Activated naive CD4-positive, alpha-beta T cell treated with anti-CD3 and anti-CD28 coated beads for 36 hours (primary cell): ENCODE measurements at places on chromosomes 2 and 18. TPM values are rescaled to one million over a fixed set of nuclear protein-coding genes. Genes with fewer than 3 reads are reported as not detected.

DNA sequence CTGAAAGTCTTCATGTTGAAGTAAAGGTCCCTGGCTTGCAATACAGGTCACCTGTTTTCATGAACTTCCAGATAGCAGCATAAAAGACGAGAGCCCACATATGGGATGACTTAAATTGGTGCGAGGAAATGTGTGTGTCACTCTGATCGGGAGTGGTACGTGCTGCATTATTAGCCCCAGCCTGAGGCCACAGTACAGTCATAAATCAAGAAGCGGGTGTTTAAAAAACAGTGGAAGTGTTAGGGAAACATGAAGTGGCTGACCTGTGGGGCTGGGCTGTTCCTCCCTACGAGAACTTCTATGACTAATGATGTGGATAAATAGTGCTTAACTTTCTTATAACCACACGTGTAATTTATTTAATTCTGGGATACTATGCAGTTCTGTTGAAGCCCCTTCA is 24.4 kb downstream of the RDH14 start:
- H3K27me3 ChIP-seq: peaks cover 4% of the 10 kb centered on the region
- peaks cover 2% of the 10 kb centered on the region for H3K4me1 ChIP-seq
- no peak overlapping the region for H3K4me3 ChIP-seq
- H3K36me3 ChIP-seq: peaks cover 2% of the 10 kb centered on the region

GRCh38 chr2:23366720-23367119 is 18.3 kb upstream of the KLHL29 start:
- no peak for DNase-seq
- no peak overlapping the region for H3K27ac ChIP-seq
- peaks cover 2% of the 10 kb centered on the region for H3K4me1 ChIP-seq
- no peak overlapping the region for H3K4me3 ChIP-seq
- H3K27me3 ChIP-seq: peaks cover 20% of the 10 kb centered on the region

- no peaks in the 10 kb centered on the region for H3K27me3 ChIP-seq
- H3K27ac ChIP-seq: no peak overlapping the region
- no peak for DNase-seq
- no peaks in the 10 kb centered on the region for H3K4me1 ChIP-seq
- no peaks in the 10 kb centered on the region for H3K36me3 ChIP-seq
Measured at GRCh38 chr2:164589522-164589921, 31.8 kb downstream of the GRB14 start.

DNA sequence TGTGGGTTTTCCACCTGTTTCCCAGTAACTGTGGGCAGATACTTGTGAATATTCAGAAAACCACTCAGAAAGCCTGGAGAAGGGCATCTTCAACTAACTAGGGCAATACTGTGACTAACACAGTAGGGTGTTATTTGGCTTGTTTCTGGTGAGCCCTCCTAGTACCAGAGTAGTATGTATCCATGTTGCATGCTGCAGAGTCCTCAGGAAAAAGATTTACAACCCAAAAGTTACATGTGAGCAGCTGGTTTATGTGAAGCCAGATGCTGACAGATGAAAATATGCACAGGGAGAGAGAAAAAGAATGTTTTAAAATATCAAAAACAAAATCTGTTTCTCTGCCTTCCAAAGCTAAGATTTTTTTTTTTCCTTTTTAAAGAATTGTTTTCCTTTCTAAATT is 333.2 kb upstream of the UBE2E3 start:
- no peak overlapping the region for H3K27ac ChIP-seq
- DNase-seq: no peak
- H3K27me3 ChIP-seq: no peaks in the 10 kb centered on the region
- no peaks in the 10 kb centered on the region for H3K4me1 ChIP-seq

- DNase-seq: no peak
- no peak overlapping the region for H3K27ac ChIP-seq
- no peak overlapping the region for H3K4me3 ChIP-seq
- H3K27me3 ChIP-seq: peaks cover 22% of the 10 kb centered on the region
Measured at GRCh38 chr2:131369954-131370353, 6.0 kb upstream of the RAB6D start.

- H3K27ac ChIP-seq: no peak overlapping the region
- H3K27me3 ChIP-seq: no peaks in the 10 kb centered on the region
- DNase-seq: no peak
Measured at GRCh38 chr2:160590664-160591063, 97.1 kb upstream of the RBMS1 start.

- H3K27ac ChIP-seq: no peak overlapping the region
- H3K27me3 ChIP-seq: no peaks in the 10 kb centered on the region
- peaks cover 86% of the 10 kb centered on the region for H3K36me3 ChIP-seq
- no peaks in the 10 kb centered on the region for H3K4me1 ChIP-seq
Measured at GRCh38 chr18:79733135-79733701, 53.6 kb downstream of the CTDP1 start.

GRCh38 chr2:136361521-136361920 is 243.6 kb upstream of the CXCR4 start:
- H3K27me3 ChIP-seq: peaks cover 4% of the 10 kb centered on the region
- DNase-seq: peak; percentile 46
- peaks cover 51% of the 10 kb centered on the region for H3K4me1 ChIP-seq
- no peak overlapping the region for H3K4me3 ChIP-seq

GRCh38 chr2:239966853-239967552 is 58.1 kb downstream of the NDUFA10 start:
- H3K4me3 ChIP-seq: no peak overlapping the region
- no peaks in the 10 kb centered on the region for H3K4me1 ChIP-seq
- H3K36me3 ChIP-seq: peaks cover 53% of the 10 kb centered on the region
- H3K27me3 ChIP-seq: no peaks in the 10 kb centered on the region

DNA sequence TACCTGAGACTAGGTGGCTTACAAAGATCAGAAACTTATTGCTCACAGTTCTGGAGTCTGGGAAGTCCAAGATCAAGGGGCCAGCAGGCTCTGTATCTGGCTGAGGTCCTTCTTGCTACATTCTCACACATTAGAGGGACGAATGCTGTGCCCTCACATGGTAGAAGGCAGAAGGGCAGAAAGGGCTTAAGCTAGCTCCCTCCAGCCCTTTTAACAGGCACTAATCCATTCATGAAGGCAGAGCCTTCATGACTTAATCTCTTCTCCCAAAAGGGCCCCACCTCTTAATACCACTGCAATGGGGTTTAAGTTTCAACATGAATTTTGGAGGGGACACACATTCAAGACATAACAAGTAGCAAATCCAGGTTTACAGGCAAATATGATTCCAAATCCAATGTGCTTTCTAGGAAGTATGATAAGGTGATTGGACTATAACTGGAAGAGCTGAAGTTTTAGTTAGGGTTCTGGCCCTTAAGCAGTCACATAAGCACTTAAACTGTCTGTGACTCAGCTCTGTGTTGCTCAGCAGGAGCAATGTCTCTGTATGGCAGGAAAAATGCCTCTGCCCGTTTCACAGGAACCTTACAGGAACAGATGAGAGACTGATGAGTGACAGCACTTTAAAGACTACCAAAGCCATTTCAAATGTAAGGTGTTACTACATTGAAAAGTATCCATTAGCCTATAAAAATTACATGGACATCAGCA is 119.6 kb upstream of the PTPRM start:
- no peak overlapping the region for H3K27ac ChIP-seq
- no peaks in the 10 kb centered on the region for H3K36me3 ChIP-seq
- H3K27me3 ChIP-seq: no peaks in the 10 kb centered on the region
- no peak overlapping the region for H3K4me3 ChIP-seq
- H3K4me1 ChIP-seq: no peaks in the 10 kb centered on the region
- no peak for DNase-seq

- no peaks in the 10 kb centered on the region for H3K36me3 ChIP-seq
- H3K4me3 ChIP-seq: no peak overlapping the region
- H3K4me1 ChIP-seq: no peaks in the 10 kb centered on the region
- H3K27ac ChIP-seq: no peak overlapping the region
- no peak for DNase-seq
Measured at GRCh38 chr2:220744861-220745260, 827.2 kb downstream of the EPHA4 start.

- DNase-seq: no peak
- peak overlapping the region; percentile 98 for H3K4me3 ChIP-seq
- H3K4me1 ChIP-seq: peaks cover 53% of the 10 kb centered on the region
- H3K27me3 ChIP-seq: no peaks in the 10 kb centered on the region
- H3K27ac ChIP-seq: peak overlapping the region; percentile 57
Measured at GRCh38 chr18:63315131-63315662, 4.4 kb downstream of the BCL2 start.

DNA sequence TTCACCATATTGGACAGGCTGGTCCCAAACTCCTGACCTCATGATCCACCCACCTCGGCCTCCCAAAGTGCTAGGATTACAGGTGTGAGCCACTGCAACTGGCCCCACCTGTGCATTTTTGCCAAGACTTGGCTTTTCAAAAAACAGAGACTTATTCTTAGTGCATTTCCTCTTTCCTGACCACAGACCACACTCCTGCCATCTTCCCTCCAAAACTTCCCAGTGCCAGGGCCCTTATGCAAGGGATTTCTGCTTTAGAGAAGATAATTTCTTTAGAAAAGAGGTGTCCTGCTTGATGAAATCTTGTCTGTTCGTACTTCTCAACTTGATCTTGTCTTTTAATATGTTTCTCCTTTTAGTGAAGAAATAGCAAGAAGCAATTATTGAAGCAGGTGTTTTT is 98.8 kb upstream of the ZNF516 start:
- no peak for DNase-seq
- H3K36me3 ChIP-seq: no peaks in the 10 kb centered on the region
- no peak overlapping the region for H3K27ac ChIP-seq
- peaks cover 41% of the 10 kb centered on the region for H3K27me3 ChIP-seq
- H3K4me1 ChIP-seq: peaks cover 3% of the 10 kb centered on the region
- no peak overlapping the region for H3K4me3 ChIP-seq

DNA sequence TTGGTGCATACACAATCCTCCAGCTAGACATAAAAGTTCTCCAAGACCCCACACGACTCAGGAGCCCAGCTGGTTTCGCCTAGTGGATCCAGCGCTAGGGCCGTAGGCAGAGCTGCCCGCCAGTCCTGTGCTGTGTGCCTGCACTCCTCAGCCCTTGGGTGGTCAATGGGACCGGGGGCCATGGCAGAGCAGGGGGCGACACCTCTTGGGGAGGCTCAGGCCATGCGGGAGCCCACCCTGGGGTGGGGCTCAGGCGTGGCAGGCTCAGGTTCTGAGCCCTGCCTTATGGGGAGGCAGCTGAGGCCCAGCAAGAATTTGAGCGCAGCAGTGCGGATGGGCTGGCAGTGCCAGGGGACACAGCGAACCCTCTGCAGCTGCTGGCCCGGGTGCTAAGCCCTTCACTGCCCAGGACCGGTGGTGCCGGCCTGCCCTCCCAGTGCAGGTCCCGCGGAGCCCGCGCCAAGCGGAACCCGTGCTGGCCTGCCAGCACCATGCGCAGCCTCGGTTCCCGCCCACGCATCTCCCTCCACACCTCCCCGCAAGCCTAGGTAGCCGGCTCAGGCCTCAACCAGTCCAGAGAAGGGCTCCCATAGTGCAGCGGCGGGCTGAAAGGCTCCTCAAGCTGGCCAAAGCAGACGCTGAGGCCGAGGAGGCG is 1566.6 kb upstream of the SLC39A10 start:
- no peaks in the 10 kb centered on the region for H3K27me3 ChIP-seq
- DNase-seq: no peak
- H3K4me3 ChIP-seq: no peak overlapping the region
- no peaks in the 10 kb centered on the region for H3K36me3 ChIP-seq
- H3K4me1 ChIP-seq: no peaks in the 10 kb centered on the region

- no peak overlapping the region for H3K4me3 ChIP-seq
- H3K4me1 ChIP-seq: no peaks in the 10 kb centered on the region
- no peak for DNase-seq
- H3K27ac ChIP-seq: no peak overlapping the region
Measured at GRCh38 chr2:65846989-65847678, 414.7 kb upstream of the SPRED2 start.

- DNase-seq: no peak
- peaks cover 1% of the 10 kb centered on the region for H3K4me1 ChIP-seq
- no peak overlapping the region for H3K27ac ChIP-seq
- no peaks in the 10 kb centered on the region for H3K27me3 ChIP-seq
- no peak overlapping the region for H3K4me3 ChIP-seq
Measured at GRCh38 chr2:169510496-169510895, 994 bp downstream of the KLHL41 start.

GRCh38 chr2:203959672-203960071 is 23.1 kb downstream of the ICOS start:
- peaks cover 49% of the 10 kb centered on the region for H3K4me1 ChIP-seq
- no peaks in the 10 kb centered on the region for H3K27me3 ChIP-seq
- DNase-seq: no peak
- H3K27ac ChIP-seq: peak overlapping the region; percentile 24
- H3K36me3 ChIP-seq: peaks cover 59% of the 10 kb centered on the region

GRCh38 chr2:54543733-54544396 is 87.7 kb downstream of the SPTBN1 start:
- no peak overlapping the region for H3K4me3 ChIP-seq
- H3K27ac ChIP-seq: no peak overlapping the region
- no peaks in the 10 kb centered on the region for H3K36me3 ChIP-seq
- H3K4me1 ChIP-seq: peaks cover 4% of the 10 kb centered on the region
- H3K27me3 ChIP-seq: no peaks in the 10 kb centered on the region
- no peak for DNase-seq

DNA sequence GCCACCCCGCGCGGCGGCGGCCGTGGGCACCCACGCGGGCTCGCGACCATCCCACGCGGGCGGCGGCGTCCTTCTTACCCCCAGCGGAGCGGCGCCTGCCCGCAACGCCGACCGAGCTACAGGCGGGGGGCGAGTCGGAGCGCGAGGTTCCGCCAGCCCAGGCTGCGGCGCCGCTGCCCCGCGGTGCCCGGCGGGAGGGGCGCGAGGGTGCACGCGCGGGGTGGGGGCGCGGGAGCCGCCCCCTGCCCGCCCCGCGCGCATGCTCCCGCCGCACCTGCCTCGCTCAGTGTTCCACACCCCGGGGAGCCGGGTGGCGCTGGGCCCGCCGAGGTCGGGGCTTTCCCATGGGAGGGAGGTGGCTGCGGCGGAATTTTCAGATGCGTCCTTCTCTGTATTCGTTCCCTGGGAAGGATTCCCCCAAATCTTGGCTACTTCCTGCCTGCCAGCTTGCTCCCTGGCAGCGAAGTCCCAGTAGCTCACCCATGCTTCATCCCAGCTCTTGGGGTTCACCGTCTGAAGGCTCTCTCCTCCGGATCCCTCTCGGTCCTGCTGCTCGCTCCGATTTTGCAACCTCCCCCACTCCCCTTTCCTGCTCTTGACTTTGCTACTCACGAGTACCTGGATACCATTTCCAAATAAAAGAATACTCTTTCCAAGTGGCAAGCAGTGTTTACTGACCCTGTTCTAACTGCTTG is at the start of gene L3MBTL4:
TSS of gene L3MBTL4 (minus strand) at position 189 of the 695 bp plus-strand sequence. CDS start 103,286 bp downstream, outside the sequence.
- H3K36me3 ChIP-seq: peaks cover 2% of the 10 kb centered on the region
- peak within 1 kb of the TSS; percentile 64 for H3K4me3 ChIP-seq
- no peak for DNase-seq
- H3K27ac ChIP-seq: no peak within 1 kb of the TSS

- H3K36me3 ChIP-seq: no peaks in the 10 kb centered on the region
- no peak overlapping the region for H3K4me3 ChIP-seq
- H3K4me1 ChIP-seq: no peaks in the 10 kb centered on the region
- H3K27ac ChIP-seq: no peak overlapping the region
Measured at GRCh38 chr18:12393510-12393909, 14.2 kb upstream of the PRELID3A start.

GRCh38 chr2:62208758-62209114 is 12.8 kb downstream of the B3GNT2 start:
- H3K4me3 ChIP-seq: no peak overlapping the region
- H3K4me1 ChIP-seq: peaks cover 76% of the 10 kb centered on the region
- peaks cover 48% of the 10 kb centered on the region for H3K36me3 ChIP-seq
- DNase-seq: no peak

The DIPK1C gene
- not detected for total RNA-seq

The NXPH2 gene
- not detected for total RNA-seq

The SPATA3 gene
- total RNA-seq: not detected

The ZBTB7C gene
- total RNA-seq: not detected

The CHST9 gene
- total RNA-seq: not detected

The PSMA8 gene
- total RNA-seq: 2.1 TPM

The MEP1B gene
- total RNA-seq: not detected

The LCT gene
- 0.05 TPM for total RNA-seq

The POTEI gene
- total RNA-seq: not detected

The TUBA4B gene
- not detected for total RNA-seq

The CARF gene
- 5.4 TPM for total RNA-seq

The G6PC2 gene
- not detected for total RNA-seq
